Stimulated activated CD4-positive, alpha-beta T cell treated with anti-CD3 and anti-CD28 coated beads, TNF-alpha, amount 100 ng/mL, for 1 hour (primary cell): ENCODE measurements at places on chromosomes 11 and 22.

- no peak for DNase-seq
Measured at GRCh38 chr11:97973352-97973857, 1047.3 kb upstream of the CNTN5 start.

DNA sequence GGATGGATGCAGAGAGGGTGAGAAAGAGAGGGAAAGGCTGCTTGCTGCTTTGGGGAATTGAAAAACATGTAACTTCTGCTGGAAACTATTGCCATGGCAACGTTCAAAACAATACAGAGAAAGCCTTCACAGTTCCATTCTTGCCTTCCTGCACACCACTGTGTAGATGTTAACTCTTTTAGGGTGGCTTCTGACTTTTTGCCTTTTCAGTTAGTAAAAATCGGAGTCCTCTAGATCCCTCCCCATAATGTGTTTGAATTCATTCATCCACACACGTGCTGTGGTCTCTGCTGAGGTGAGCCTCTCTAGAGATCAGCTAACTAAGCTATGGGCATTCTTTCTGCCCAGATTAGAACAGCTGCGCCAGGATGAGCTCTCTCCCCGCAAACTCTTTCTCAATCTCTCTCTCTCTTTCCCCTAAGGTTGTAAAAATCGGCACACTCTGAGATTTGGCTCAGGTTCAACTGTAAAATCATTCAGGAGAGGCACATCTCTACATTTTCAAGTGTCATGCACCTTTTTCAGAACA lies 1178.3 kb downstream of the LRRC4C start:
- DNase-seq: no peak

- DNase-seq: no peak
Measured at GRCh38 chr11:8746331-8746974, 63.9 kb downstream of the RPL27A start.

- no peak for DNase-seq
Measured at GRCh38 chr11:93870616-93871015, 20.2 kb upstream of the VSTM5 start.

- no peak for DNase-seq
Measured at GRCh38 chr22:26374391-26375026, 54.6 kb upstream of the ASPHD2 start.
